Esophagus squamous epithelium (tissue), 5 donors: ENCODE measurements at places on chromosomes 5 and 9.

- DNase-seq = no peak
These were observed 5.6 kb upstream of the PTGDS start for GRCh38 chr9:136971746-136972145.

DNA sequence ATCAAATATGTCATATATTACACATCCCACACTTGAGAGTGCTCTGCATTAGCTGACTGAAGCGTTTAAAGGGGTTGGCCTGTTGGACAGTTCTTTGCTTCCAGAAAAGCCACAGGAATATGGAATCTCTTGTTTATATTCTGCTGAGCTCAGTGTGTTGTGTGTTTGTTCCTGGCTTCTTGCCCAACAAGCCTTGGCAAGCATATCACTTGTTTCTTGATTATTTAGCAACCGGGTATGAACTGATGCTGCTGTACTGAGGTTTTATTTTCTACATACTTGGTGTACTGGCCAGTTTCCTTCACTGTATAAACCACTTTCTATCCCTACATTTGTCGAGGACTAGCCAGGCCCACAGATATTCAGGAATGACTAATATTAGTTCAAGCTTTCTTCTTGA, 378.9 kb downstream of the KCTD16 start:
- DNase-seq = no peak

GRCh38 chr5:81219389-81219788, 13.7 kb upstream of the CKMT2 start:
- no peak for DNase-seq

- DNase-seq = no peak
These were observed 162.5 kb downstream of the ELAVL2 start for GRCh38 chr9:23663536-23663935.

- DNase-seq = no peak
These were observed 377.1 kb downstream of the EFNA5 start for GRCh38 chr5:107293541-107294210.

DNA sequence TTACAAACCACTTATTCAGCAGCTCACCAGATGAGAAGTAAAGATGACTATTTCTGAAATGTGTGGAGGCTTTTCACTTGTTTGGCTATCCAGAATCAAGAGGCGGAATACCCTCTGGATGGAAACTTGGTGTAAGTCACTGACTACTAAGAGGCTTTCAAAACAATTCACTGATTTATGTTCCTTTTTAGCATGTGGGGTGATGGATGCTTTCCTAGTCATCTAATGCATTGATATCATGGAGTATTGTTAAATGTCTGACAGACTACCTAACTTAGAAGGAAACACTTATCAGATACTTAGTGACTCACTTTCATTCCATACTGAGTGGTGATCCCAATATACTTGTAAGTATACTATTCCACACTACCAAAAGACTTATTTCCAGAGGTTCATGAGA, 141.4 kb downstream of the PLK2 start:
- DNase-seq = no peak

DNA sequence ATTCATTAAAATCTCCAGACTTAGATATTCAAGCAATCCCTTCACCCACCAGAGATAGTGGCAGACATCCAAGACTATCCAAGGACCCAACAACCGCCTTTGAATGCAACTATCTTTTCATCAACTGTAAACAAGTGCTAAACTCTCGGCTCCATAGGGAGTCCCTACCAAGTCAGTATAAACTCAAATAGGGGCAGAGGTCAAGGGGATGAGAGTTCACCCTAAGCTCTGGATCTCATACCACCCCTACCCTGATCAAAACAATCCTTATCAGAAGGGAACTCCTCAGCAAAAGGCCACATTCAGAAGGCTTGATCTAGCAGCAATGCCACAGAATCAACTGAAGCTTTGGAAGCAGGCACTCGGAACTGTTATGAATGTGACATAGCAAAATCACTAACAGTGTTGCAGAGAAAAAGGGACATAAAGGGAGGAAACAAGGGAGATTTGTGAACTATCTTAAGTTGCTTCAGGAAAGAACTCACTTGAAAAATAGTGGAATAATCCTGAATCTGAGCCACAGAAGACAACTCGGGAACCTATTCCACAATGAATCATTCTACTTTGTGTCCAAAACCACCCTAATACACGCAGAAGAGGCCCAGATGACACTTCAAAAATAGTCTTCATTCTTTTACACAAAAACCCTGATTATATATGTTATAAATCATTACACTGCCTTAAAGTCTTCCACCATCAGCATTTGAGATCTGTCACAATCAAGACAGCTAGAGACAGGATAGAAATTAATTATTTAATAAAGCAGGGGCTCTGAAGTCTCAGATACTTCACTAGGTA, 49.8 kb downstream of the NR6A1 start:
- no peak for DNase-seq

- no peak for DNase-seq
These were observed 91.0 kb downstream of the FOXD1 start for GRCh38 chr5:73357576-73357975.

GRCh38 chr9:35686222-35687203, 3.2 kb downstream of the TPM2 start:
- DNase-seq = no peak

DNA sequence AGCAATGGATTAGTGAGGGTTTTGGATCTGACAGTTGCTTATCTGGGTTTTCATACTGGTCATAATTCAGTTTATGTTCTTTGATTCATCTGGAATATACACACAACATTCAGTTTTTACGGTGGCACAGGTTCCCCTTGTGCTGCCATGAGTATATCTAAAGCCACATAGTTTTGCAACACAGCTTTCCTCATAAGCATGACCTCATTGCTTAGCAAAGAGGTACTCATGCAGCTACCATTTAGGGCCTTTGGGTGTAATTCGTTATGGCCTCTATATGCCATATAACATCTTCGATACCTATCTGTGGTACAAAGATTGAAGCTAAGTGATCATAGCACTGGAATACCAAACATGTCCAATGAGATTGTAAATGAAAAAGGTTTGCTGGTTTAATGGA, 2.9 kb upstream of the RBM22 start:
- no peak for DNase-seq

DNA sequence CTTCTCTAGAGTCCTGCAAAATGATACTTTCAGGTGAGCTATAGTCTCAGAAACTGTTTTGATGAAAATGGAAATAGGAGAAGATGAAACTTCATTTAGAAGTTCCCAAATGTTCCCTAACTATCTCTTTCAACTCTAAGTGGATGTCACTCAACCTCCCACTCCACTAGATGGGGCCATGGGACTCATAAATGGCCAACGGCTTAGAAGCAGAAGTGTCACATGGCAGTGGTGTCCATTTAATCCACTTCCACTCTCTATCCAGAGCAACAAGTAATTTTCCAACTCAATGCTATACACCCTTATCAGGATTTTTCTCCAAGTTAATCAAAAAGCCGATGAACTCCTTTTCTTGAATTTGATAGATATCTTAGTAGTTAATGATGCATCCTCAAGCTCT, 295.7 kb downstream of the EDIL3 start:
- no peak for DNase-seq
